NCI-H524 (cell line): ENCODE measurements at places on chromosomes 2 and 18.

- no peak for DNase-seq
These were observed 17.0 kb upstream of the BCL2 start for GRCh38 chr18:63336366-63337099.

- DNase-seq: no peak
These were observed 9.6 kb downstream of the SERPINB2 start for GRCh38 chr18:63897072-63897471.

GRCh38 chr18:5964996-5965395 lies 69.7 kb upstream of the TMEM200C start:
- DNase-seq: no peak

DNA sequence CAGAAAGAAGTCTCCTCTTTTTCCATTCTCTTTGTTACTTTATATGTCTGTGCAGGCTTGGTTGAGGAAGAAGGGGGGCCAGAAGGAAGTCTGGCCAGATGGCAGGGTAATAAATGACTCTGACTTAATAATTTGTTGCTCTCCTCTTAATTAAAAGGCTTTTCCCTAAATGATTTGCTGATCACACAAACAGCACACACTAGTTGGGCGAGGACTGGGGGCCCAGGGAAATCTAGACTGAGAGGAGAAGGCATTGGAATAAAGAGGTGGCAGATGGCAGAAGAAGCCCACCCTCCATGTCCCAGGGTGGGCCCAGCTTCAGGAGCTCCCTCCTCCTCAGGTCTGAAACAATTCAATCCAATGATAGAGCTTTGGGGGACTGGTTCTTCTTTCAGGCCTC lies 12.7 kb upstream of the SMARCAL1 start:
- peak; percentile 67 for DNase-seq

DNA sequence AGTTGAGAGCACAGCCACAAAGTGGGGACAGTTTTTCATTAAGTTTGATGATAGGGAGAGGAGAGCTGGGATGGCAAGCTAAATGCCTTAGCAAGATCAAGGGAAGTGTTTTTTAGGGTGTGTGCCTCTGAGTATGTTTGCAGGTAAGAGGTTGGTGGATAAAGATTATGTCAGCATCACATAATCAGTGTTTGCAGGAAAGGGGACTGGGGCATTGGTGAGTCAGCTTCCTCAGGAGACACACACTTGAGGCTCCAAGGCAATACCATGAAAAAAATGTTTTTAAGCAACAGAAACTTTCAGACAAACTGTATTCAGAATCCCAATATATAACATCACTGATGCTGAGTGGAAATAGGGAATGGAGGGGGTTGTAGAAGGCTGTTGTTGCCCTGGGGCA lies 25.4 kb upstream of the DTNB start:
- no peak for DNase-seq

DNA sequence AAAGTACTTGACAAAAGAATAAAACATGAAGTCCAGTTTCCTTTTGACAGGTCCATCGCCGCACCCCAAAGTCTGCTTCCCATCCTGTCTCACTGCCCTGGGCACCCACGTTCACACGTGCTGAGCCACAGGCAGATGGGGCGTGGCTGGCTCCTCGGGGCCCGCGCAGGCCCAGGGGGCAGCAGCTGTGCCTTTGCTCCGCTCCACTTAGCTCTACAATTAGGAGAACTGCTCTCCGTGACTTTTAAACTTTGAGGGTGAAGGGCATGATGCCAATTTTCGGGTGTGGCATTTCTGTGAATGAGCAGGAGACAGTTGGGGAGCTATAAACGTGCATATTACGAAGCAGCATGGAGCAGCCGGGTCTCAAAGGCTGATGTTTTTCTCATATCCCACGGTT lies 152.4 kb downstream of the TDRD15 start:
- no peak for DNase-seq

- DNase-seq: peak; percentile 8
These were observed 219.8 kb downstream of the DPP10 start for GRCh38 chr2:114661971-114662939.

- DNase-seq: no peak
These were observed 4.9 kb downstream of the CREG2 start for GRCh38 chr2:101382442-101382841.

GRCh38 chr2:221552291-221552690 lies 19.8 kb downstream of the EPHA4 start:
- peak; percentile 29 for DNase-seq

DNA sequence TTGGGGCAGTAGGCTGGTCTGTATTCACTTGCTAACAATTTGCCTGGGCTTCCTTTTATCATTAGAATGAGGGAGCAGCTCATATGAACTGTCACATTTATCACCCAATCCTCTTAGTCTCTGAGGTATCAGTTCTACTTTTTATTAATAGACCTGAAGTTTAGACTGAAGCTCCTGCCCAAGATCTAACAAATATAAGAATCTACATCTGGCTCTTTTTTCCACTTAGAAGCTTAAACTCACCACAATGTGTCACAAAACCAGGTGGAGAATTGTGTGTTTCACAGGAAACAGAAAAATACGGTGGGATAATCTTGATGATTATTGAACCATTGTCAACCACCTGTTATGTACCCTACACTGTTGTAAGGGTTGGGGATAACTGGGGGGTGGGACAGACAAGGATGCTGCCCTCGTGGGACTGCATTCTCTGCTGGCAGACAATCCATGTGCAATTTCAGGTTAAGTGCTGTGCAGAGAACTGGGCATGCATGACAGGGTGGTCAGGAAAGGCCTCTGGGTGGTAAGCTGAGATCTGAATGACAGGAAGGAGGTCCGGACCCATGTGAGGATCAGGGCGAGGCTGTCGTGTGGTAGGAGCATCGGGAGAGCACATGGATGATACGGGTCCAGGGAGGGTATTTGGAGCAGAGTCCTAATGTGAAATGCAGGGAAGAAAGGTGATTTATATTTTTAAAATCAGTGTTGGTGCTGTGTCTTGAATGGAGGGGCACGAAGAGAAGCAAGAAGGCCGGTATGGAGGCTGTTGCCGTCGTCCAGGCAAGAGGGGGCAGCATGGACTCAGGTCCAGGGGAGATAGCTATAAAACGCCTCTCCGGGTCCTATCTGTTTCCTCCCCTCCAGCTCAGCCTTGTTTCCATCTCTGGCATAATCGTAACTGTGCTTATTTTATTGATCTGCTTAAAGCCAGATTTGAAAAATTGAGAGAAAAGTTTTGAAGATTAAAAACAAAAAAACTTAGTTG lies 17.6 kb downstream of the MYL12B start:
- DNase-seq: no peak

DNA sequence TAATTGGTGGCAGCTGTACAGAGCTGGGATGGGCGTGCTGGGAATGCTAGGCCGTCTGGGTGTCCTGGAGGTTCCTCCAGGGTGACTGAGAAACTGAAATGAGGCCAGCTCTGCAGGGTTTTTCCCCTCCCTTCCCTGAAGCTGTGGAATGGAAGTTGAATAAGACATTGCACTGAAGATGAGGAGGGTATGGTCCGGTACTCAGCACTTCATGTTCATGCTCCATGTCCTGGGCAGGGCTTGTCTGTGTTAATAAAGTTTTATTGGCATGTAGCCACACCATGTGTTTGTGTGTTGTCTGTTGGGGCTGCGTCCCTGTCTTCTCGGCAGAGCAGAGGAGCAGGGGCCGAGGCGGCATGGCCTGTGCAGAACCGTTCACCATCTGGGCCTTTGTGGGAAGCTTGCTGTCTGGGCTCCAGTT lies 154.0 kb downstream of the LDLRAD4 start:
- no peak for DNase-seq

DNA sequence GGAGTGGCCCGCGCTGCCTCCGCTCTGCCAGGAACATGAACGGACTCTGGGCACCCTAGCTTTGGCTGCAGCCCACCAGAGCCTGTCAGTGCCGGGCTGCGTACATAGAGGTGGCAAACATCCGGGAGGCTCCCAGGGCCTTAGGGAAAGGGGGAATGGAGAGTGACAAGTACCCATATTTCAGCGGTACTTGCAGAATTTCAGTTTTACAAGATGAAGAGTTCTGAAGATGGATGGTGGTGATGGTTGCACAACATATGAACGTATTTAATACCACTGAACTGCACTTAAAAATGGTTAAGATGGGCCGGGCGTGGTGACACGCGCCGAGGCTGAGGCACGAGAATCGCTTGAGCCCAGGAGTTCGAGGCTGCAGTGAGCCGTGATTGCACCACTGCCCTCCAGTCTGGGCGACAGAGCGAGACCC lies 873 bp downstream of the MTHFD2 start:
- no peak for DNase-seq

DNA sequence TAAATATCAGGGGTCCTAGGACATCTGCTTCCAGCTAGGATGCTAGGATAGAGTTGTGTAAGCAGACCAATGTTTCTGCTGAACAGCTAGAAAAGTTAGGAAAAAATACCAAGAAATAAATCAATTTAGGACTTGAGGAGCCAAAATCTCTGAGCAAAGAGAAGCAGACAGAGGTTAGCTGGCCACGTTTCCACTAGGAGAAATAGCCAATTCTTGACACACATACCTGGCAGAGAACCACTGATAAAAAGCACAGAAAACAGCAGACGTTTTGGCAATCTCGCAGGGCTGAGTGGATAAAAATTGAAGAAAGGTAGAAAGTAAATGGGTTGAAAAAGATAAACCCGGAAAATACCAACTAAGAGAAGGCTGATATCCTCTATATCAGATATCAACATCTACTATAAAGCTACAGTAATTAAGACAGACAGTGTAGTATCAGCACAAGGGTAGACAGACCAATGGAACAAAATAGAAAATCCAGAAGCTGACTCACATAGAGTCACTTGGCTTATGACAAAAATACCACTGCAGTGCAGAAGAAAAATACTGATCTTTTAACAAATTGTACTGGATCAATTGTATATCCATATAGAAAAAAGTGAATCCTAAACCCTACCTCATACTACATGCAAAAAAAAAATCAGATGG lies 306.1 kb upstream of the KLHL29 start:
- no peak for DNase-seq

- DNase-seq: no peak
These were observed 66.7 kb downstream of the PDE1A start for GRCh38 chr2:182359990-182360662.

DNA sequence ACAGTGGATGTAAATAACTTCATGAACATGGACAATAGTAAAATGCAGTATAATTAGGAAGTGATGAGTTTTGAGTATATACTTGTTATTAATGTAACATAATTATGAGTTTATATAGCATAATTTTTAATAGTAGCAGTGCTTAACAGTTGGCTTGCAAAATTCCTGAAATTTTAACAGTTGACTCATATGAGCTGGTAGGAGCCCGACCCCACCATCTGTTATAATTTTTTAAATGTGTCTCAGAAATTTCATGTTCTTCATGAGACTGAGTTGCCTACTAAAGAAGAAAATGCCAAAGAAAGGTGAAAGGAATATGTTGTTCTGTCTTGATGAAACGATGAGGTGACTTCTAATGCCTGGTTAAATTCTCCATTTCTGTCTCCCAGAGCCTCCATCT lies 62.6 kb downstream of the ITGB1BP1 start:
- no peak for DNase-seq

DNA sequence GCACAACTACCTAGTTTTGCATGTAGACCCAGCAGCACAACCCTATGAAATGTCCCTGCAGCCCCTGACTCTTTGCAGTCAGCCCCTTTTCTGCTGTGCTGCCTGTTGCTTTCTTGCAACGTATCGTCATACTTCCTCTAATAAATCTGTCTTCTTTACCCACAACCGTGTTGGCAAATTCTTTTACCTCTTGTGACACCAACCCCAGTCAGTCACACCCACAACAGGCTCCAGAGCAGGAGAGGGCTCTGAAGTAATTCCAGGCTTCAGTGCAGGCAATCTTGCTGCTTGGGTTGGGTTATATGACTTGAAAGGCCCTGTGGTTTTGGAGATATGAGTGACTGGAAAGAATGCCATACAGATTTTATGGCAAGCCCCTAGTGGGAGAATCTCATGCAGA lies 79.1 kb upstream of the KCNH7 start:
- DNase-seq: no peak

GRCh38 chr18:73683409-73684238 lies 464.0 kb downstream of the FBXO15 start:
- DNase-seq: no peak

DNA sequence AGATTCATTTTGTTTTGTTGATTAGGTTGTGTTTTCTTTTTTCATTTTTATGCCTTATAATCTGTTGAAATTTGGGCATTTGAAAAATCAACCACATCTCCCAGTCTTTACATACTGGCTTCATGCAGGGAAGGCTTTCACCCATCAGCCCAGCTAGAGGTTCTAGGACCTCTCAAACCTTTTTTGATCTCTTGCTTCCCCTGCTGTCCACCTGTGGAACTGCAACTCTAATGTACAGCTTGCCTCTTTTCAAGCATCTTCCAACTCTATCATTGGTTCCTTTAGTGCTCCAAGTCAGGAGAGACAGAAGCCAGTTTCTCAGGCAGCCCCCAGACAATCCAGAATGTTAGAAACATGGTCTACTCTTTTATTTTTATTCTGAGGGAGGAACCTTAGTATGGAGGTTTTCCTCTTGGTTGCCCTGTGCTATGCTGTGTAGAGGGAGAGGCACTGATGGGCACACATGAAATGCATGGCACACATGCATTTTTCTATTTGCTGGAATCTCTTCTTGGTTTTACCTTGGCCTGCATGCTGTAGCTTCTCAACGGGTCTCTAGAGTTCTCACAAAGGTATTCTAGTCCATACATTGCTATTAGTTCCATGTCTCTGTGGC lies 107.2 kb upstream of the L3MBTL4 start:
- DNase-seq: peak; percentile 48

DNA sequence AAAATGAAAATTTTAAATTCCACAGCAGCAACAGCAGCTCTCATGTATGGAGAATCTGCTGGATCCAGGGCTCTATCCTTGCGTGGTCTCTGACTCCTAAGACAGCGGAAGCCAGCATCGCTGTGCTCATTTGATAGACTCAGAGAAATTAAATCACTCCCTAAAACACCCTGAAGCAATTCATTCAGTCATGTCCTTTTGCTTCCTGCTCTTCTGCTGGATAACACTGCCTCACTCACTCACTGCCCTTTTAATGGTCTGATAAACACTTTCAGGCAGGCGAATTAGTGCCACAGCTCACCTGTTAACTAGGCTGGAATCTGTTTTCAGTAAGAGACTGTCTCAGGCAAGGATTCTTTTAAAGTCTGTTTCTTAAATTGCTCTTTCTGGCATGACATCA lies 10.0 kb downstream of the WIPF1 start:
- no peak for DNase-seq
